CD4-positive, alpha-beta memory T cell (primary cell): ENCODE measurements at places on chromosomes 7 and 10.

GRCh38 chr7:68800316-68800715 is 798.0 kb upstream of the AUTS2 start:
- DNase-seq = no peak

DNA sequence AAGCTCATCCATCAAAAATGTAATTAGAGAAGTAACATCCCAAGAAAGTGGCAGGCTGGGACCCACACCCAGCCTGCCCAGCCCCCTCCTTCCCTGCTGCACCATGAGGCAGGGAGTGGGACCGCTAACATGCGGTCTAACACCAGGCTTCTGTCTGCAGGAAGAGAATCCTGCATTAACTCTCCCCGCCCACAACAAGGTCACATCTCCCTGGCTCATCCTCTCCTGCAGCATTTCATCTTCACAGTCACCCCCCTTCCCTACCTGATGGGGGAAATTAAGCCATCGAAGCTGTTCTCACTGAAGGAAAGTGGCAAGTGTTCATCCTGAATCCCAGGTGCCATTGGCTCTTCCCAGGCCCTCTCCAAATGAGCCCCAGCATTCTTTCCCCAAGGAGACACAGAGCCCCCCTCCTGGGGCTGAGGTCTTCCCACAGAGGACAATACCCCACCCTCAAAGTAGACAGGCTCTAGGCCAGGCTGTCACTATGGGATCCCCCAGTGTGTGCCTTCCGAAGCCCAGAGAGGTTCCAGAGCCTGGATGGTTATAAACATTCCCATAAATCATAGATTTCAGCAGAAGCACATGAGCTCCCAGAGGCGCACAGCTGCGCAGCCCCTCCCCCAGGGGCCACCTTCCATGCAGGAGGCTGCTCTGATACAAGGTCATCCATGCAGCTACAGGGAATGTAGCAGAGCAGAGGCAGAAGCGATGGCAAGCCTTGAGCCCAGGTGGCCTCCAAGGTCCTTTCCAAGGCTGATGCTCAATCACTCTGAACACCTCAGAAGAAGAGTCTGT is 148.0 kb downstream of the OAT start:
- no peak for DNase-seq

- peak; percentile 84 for DNase-seq
These were observed at the start of gene SPOCK2 for GRCh38 chr10:72087969-72088888. Gene SPOCK2 (minus strand): TSS chr10:72088551. CDS start chr10:72088328, 223 bp downstream.

DNA sequence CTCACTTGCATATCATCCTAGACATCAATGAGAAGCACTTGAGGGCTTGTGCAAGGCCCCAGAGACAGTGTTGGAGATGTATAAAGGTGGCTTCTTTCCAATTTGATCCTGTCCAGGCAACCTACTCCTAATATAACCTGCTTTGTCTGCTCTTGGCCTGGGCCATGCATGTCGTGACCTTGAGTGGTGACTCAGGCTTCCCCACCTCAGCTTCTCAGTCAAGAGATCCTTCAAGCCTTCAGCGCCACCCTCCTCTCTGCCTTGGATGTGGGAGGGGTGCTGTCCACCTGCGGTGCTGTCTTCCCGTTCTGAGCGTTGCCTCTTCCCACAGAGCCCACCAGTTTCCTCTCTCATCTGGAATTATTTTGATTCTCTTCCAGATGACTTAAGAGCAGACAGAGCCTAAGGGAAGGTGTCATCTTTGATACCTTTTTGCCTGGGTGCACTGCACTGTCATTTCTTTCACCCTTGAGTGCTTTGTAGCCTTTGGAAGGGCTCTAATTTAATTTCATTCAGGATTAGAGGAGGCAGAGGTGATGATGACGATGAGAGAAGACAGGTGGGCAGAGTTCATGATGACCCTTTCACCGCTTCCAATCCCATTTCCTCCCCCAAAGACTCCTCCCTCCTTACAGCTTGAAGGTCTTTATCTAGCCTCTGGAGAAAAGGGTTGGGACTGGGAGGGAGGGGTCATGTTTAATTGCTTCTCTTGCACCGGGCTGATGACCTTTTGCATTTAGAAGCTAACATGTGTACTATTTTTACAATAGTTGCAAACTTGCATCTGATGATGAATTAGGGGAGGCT is 6.9 kb downstream of the LSMEM1 start:
- no peak for DNase-seq

DNA sequence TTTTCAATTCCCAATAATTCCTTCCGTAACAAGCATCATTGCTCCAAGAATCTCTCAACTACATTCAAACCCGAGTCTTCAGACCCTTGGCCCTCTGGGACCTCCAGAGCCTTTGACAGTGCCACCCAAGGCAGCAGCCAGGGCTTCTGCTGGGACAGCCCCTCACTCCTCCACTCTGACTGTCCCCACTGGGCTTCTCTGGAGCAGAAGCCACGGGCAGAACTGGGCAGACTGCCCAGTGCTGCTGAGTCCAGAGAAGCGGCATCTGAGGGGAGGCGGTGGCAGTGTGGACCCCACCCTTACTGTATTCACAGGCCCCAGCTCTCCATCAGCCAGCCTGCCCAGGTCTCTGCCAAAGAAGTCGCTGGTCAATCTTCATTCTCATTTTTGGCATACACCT is 8.8 kb downstream of the CYREN start:
- no peak for DNase-seq
